ENCODE measurements at places on chromosomes 4 and X.

- DNase-seq, result no peak
Observed at GRCh38 chr4:139018501-139018900, 2.9 kb downstream of the NOCT start.

GRCh38 chr4:109648266-109648996 is 54.8 kb downstream of the CASP6 start:
- DNase-seq, result no peak

- no peak for DNase-seq
Observed at GRCh38 chr4:15958562-15958961, 4.4 kb downstream of the FGFBP2 start.

GRCh38 chrX:68420559-68420958 is 12.7 kb downstream of the OPHN1 start:
- no peak for DNase-seq

- DNase-seq, result no peak
Observed at GRCh38 chr4:184598753-184599491, 50.3 kb downstream of the CASP3 start.

DNA sequence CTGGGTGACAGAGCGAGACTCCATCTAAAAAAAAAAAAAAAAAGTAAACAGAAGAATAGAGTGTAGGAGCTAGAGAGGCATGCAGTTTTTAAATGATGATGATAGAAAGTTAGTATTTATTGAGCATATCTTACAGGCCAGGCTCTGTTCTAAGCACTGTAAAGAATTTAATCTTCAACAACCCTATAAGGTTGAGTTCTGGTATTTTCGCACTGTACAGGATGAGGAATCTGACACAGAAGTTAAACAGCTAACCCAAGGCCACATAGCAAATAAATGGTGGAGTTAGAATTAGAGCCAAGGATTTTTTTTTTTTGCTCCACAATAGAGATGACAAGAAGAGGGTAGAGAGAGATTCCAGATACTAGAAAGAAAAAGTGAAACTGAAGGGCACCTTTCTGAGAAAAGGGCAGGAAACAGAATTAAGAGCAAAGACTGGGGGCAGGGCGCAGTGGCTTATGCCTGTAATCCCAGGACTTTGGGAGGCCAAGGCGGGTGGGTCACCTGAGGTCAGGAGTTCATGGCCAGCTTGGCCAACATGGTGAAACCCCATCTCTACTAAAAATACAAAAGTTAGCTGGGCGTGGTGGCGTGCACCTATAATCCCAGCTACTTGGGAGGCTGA is 56.1 kb downstream of the KLHL5 start:
- no peak for DNase-seq

GRCh38 chr4:36944232-36944631 is 300.3 kb upstream of the NWD2 start:
- peak; percentile 38 for DNase-seq

DNA sequence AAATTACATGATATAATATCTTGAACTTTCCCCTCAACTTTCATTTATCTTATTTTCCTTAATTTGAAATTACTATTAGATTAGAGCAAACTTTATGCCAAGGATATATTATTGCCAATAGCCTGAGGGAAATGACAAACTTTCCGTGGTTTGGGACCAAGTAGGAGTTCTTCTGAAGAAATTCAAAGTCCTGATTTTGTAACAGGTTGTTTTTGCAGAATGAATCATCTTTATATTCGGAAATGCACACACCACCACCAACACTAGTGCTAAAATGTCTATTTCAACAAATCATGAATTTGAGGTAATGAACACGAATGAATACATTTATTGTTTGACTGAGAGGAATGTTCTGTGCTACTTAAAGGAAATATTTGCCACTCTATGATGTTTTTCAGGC is 226.7 kb downstream of the GRIA2 start:
- no peak for DNase-seq

GRCh38 chr4:78767350-78767749 is 8.8 kb upstream of the BMP2K start:
- no peak for DNase-seq

DNA sequence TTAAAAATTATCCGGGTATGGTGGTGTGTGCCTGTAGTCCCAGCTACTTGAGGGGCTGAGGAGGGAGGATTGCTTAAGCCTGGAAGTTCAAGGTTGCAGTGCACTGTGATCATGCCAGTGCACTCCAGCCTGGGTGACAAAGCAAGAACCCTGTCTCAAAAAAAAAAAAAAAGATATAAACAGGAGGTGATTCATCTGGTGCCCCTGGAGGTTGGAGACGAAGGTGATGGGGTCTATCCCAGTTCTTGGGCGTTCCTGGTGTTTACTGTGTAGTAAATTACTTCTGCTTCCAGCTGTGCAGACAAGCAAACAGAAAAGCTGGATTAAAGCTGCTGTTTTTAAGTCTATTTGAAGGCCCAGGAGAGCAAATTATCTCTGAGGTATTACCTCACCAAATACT is 19.9 kb downstream of the GPKOW start:
- DNase-seq, result no peak

DNA sequence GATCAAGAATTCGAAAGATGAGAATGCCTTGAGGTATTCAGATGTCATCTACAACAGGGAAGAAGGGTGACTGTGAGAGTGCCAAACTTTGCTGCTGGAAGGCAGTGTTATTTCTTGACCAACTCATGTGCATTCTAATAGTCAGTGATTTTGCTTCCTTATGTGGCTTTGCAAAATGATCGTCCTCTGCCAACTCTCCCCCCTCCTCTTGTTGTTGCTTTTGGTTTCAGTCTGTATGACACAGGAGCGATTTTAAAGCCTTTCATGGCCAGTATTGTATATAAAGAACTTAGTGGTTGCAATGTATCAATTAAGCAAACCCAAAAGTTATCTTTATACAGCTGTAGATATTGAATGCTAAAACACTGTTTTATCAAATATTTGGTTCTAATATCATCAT is 379.1 kb downstream of the IL1RAPL1 start:
- no peak for DNase-seq

DNA sequence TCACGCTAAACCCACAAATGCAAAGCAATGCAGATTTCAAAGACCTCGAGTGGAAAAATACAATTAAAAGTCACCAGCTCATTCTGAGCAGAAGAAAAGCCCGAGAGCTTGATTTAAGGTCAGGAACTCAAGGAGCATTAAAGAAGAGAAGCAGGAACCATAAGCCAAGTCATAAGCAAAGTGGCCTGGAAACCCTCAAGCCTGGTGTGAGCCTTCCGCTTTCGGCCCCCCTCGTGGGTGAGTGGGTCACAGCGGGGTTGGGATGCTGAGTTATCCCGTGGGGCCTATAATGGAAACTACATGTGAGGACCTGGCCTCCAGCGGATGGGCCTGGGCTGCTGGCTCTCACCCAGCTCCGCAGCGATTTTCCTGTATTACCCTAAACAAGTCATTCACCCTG is 504.3 kb downstream of the RAB28 start:
- DNase-seq, result no peak

DNA sequence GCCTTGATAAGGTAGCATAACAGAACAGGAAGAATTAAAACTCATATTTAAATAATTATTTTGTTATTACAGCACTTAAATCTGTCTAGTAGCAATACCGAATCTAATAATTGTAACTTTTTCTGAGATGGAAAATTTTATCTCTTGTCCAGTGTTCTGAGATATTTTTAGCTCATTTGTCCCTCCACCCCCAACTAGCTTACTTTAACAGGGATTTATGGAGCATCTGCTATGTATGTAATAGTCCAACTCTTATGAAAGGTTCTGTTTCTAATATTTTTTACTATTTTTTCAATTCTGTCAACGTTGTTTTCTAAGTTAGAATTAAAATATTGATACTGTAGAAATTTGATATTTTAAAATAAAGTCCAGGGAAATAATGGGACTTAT is 38.2 kb upstream of the NUDT6 start:
- no peak for DNase-seq

- no peak for DNase-seq
Observed at GRCh38 chr4:127251423-127251822, 381.3 kb upstream of the INTU start.

- DNase-seq, result no peak
Observed at GRCh38 chrX:2549876-2550275, 49.1 kb upstream of the DHRSX start.

DNA sequence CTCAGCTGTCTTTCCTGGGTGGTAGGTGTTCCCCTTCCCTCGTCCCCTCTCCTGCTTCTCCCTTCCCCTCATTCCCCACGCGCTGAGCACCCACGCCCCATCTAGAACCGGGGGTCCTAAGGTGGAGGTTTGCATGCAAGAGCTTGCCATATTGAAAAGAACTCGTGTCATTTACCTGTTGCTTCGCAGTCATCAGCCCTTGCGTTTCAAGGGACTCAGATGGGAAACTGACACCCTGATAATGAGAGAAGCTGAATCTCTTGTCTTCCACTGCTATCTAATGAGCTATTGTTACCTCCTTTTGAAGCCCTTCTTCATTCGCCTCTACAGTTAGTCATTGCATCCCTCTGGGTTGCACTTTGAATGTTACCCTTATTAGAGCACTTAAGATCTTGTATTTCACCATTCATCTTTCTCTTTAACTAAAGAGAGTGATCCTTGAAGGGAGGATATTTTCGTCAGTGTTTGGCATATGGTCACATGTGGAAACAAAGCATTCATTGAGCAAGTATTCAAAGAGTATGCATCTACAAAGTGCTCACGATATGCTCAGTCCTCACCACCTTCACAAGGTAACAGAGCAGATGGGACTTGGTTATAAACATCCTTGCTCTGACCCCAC is 25.7 kb downstream of the ARL9 start:
- no peak for DNase-seq

DNA sequence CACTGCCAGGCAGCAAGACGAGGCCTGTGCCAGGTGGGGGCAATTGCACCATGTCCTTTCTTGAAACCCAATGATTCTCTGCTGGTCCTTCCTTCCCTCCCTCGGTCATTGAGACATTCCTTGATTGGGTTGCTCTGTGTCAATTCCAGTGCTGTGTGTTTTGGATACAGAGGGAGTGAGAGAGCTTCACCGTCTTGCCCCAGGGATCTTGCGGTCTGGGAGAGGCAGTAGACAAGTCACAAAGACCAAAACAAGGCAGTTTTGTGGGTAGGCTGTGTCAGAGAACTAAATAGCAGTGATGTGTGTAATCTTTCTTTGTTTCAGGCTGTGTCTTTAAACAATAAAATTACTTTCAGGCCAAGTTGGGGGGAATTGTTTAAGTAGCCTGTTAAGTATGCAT is 38.8 kb upstream of the TADA2B start:
- DNase-seq, result no peak

GRCh38 chrX:149830192-149830873 is 48.6 kb downstream of the MAGEA9 start:
- DNase-seq, result no peak

- DNase-seq, result peak; percentile 64
Observed at GRCh38 chr4:13544606-13545393, 492 bp upstream of the NKX3-2 start.

DNA sequence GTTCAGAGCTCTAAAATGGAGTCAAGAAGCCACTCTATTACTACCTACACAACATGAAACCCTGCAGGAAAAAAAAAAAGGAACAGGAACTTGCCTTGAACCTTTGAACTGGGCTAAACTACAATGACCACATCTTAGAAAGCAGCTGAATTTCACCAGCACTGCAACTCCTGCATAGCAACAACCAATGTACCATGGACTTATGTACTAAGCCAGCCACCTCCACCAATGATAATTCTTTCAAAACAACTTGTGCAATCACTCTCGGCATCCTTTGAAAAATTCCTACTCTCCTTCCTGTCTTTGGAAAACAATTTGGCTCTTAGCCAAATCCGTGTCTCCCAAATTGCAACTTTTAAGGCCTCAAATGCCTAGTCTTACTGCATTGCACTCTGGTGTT is 26.8 kb upstream of the FMR1 start:
- DNase-seq, result no peak

GRCh38 chr4:163201358-163201757 is 34.7 kb upstream of the NAF1 start:
- no peak for DNase-seq

- DNase-seq, result no peak
Observed at GRCh38 chr4:13411942-13412341, 72.2 kb downstream of the RAB28 start.

- no peak for DNase-seq
Observed at GRCh38 chr4:144463236-144463635, 182.7 kb upstream of the HHIP start.

DNA sequence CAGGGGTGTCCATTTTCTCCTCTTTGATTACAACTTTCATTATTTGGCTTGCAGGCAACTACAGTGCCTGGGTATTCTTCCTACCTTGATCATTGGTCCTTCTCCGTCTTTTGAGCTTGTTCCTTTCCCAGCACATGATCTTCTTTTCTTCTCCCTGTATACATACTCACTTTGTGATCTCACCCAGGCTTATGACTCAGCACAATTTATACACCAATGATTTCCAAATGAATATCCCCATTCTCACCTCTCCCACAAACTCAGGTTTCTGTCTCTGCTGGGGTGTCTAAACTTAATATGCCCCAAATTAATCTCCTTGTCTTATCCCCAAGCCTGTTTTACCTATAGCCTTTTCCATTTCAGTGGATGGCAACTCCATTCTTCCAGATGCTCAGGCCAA is 19.5 kb upstream of the C4orf54 start:
- DNase-seq, result no peak

DNA sequence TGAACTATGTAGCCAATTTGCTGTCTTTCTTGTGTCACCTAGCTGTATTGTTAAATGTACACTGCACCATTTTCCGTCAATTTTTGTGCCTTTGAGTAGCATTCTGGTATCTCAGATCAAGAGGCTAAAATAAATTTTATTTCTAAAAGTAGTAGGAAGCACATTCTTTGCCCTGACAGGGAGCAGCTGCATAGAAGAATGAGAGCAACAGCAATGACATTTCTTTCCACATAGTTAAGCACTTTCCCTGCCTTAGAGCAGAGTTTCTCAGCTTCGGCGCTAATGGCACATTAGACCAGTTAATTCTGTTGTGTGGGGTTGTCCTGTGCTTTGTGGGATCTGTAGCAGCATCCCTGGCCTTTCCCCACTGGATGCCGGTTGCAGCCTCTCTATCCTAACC is 173.9 kb downstream of the CHIC2 start:
- DNase-seq, result no peak

- DNase-seq, result no peak
Observed at GRCh38 chr4:100816436-100817045, 298.7 kb upstream of the EMCN start.

GRCh38 chr4:39045827-39046221 is 13.6 kb upstream of the TMEM156 start:
- DNase-seq, result peak; percentile 10

GRCh38 chrX:128616933-128617332 is 564.7 kb upstream of the ACTRT1 start:
- no peak for DNase-seq

GRCh38 chr4:189237340-189237739 is 703.3 kb upstream of the FRG1 start:
- DNase-seq, result no peak

GRCh38 chr4:57639561-57640382 is 529.6 kb upstream of the IGFBP7 start:
- DNase-seq, result no peak

GRCh38 chrX:7143941-7144525 is 3.5 kb upstream of the STS start:
- DNase-seq, result no peak

DNA sequence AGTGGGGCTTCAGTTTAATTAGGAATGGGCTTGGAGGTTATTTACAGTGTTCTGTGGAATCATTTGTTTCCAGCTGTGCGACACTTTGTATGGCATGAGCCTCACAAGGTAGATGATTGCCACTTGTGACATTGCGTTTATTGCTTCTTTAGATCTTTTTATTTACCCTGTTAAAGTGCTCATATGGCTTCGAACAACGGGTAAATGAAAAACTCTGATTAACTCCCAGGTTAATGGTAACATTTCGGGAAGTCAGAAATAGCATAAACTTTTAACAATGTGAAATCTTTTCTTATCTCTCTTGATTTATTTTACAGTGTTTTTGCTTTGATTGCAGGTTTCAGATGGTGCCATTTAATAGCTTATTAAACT is 494.3 kb downstream of the IDS start:
- no peak for DNase-seq

GRCh38 chrX:47169273-47169672 is 24.3 kb downstream of the RBM10 start:
- DNase-seq, result no peak
